ENCODE measurements at places on chromosomes 11 and 22.

- DNase-seq = no peak
These were observed 524 bp upstream of the SLC25A17 start for GRCh38 chr22:40819599-40820140.

GRCh38 chr22:39966470-39966869 is 6.3 kb downstream of the TMA7B start:
- DNase-seq = no peak

DNA sequence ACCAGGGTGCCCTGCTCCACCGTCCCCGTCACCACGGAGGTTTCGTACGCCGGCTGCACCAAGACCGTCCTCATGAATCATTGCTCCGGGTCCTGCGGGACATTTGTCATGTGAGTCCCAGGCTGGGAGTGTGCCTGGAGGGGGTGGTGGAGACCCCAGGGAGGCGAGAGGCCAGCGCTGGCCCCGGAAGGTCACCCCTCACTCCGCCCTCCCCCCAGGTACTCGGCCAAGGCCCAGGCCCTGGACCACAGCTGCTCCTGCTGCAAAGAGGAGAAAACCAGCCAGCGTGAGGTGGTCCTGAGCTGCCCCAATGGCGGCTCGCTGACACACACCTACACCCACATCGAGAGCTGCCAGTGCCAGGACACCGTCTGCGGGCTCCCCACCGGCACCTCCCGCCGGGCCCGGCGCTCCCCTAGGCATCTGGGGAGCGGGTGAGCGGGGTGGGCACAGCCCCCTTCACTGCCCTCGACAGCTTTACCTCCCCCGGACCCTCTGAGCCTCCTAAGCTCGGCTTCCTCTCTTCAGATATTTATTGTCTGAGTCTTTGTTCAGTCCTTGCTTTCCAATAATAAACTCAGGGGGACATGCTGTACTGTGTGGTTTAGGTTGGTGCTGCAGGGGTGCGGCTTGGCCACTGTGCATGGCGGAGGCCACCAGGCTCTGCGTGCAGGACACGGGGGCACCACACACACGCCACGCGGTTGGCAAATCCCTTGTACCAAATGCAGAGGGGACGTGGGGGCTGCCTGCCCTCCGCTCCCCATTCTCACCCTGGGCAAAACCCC is 35.4 kb downstream of the MUC2 start:
- no peak for DNase-seq

DNA sequence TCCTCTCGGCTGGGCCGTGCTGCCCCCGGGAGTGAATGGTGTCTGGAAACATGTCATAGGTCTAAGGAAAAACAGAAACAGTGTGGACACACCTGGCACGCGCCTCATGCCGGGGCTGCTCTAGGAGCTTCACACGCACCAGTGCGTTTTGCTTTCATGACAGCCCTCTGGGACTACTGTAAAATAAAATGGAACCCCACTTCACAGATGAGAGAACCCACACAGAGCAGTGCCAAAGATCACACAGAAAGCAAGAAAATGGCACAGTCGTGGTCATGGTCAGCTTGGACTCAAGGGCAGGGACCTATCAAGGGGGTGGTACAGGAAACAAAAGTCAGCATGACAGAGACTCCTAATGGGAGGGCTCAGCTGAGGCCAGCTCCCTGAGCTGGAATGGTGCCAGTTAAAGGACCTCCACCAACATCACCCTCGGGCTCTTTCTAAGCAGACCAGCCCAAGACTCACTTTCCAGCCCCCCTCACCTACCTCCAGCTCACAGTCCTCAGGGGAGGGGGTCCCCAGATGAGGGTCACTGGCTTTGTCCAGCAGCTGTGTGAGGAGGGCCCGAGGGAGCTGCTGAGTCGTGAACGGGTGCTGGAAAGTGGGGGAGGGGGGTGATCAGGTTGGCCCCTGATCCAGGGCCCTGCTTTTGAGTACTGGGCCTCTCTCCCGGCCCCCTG is 3.3 kb downstream of the MAP4K2 start:
- no peak for DNase-seq

DNA sequence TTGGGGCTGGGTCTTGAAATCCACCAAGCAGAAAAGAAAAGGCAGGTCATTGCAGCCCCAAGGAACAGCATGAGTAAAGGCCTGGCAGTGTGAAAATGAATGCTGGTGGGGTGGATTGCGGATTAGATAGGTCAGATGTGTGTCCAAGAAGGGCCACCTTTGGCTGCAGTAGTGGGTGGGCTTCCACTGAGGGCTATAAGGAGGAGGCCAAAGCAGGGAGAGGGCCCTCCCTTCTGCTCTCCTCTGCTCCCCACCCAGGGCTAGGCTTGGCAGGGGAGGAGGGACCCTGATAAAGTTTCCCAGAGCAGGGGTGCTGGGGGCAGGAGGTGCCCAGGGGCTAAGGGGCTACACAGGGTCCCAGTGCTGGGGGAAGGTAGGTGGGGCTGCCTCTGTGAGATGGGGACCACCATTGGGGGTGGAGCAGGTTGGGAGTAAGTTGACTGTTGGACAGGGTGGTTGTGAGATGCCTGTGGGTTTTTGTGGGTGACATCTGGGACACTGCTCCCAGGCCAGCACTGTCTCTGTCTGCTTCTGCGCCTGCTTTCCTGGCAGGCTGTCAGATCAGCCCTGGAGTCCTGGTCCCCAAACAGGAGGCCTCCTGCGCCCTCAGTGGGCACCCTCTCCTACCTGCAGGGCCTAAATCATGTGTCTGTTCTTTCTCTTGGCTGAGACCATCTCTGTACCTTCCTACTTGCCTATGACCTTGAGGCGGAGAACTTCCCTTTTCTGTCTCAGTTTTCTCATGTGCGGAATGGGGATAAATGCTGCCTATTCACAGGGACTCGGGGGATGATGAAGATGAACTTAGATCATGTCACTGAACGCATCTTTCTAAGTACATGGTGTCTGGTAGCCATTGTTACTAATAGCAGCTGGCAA is 1.9 kb downstream of the CAPN5 start:
- no peak for DNase-seq

DNA sequence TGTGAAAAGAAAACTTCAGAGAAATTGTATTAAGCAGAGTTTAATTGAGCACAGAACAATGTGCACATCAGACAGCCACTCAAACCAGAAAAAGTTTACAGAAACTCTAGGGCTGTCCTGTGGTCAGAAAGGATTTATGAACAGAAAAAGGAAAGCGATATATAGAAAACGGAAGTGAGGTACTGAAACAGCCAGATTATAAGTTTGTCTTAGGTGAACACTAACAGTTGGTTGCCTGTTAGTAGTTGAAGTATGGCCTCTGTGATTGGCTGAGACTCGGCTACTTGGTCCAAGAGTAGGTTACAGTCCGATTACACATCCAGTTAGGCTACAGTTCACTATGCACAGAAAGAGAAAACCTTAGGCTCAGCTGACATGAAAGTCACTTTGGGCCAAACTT is 1232.5 kb upstream of the RAG2 start:
- DNase-seq = no peak

GRCh38 chr11:75031771-75032549 is 43.2 kb downstream of the NEU3 start:
- DNase-seq = peak; percentile 53

DNA sequence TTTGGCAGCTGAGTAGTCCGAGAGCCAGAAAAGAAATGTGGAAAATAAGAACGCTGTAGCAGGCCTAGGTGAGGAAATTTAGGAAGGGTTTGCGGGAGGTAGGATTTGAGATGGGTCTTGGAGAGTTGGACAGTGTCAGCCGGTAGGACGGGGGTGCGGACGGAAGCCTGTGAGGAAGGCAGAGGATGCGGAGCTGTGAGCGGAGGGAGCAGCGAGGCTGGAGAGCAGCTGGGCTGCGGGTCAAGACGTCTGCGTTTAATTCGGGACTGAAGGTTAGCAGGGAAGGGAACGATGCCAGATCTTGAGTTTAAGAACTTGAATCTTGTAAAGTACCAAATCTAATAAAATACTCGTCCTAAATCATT is 669 bp upstream of the TIGD3 start:
- no peak for DNase-seq

- no peak for DNase-seq
These were observed 385.0 kb downstream of the INSC start for GRCh38 chr11:15499674-15500073.

DNA sequence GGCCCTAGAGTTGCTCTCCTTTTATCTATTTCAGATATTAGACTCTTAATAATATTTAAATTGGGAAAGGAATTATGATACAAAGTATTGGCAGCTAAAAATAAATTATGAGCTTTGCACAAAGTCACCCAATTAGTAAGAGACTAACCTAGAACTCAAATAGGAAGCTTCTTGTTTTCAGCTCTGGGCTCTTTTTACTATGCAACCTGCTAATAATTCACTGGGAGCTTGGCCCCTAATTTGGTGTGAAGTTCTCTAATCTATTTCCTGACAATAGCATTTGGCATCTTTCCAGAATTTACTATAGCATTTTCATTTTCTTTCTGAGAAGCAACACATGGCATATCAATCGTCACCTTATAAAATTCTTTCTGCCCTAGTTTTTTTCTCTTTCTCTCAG is 727.7 kb upstream of the ANO5 start:
- DNase-seq = no peak

GRCh38 chr11:45336136-45336535 is 50.0 kb upstream of the SYT13 start:
- DNase-seq = no peak

DNA sequence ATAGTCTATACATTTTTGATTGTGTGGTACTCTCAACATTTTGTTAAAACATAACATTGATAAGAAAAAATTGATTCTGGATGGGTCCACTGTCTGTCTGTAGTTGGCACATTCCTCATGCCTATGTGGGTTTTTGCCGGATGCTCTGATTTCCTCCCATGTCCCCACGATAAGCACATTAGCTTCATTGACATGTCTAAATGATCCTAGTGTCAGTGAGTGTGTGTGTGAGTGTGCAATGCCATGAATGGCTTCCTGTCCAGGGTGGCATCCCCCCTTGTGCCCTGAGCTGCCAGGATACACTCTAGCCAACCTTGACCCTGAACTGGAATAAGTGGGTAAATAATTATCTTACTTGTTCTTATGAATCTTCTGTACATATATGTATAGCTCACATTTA is 5.4 kb downstream of the SFI1 start:
- no peak for DNase-seq

- no peak for DNase-seq
These were observed 359.3 kb downstream of the TENM4 start for GRCh38 chr11:79081471-79082031.

GRCh38 chr11:15157181-15157580 is 42.5 kb downstream of the INSC start:
- no peak for DNase-seq

DNA sequence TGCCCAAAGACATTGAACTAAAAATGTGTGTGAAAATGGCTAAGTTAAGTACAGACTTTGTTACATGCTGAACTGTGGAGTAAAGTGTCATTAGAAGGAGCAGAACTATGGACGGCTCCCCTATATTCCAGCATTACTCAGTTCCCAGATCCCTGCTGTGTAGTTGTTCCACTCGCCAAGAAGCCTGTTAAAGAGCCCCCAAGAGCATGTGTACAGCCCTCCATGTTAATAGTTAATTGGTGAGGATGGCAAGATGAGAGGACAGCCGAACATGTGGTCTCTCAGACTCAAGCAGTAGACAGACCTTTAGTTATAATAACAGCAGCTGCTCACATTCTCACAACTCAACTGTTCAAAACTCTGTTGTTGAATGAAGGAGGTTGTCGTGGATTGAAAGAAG is 127.4 kb downstream of the ELP4 start:
- no peak for DNase-seq

DNA sequence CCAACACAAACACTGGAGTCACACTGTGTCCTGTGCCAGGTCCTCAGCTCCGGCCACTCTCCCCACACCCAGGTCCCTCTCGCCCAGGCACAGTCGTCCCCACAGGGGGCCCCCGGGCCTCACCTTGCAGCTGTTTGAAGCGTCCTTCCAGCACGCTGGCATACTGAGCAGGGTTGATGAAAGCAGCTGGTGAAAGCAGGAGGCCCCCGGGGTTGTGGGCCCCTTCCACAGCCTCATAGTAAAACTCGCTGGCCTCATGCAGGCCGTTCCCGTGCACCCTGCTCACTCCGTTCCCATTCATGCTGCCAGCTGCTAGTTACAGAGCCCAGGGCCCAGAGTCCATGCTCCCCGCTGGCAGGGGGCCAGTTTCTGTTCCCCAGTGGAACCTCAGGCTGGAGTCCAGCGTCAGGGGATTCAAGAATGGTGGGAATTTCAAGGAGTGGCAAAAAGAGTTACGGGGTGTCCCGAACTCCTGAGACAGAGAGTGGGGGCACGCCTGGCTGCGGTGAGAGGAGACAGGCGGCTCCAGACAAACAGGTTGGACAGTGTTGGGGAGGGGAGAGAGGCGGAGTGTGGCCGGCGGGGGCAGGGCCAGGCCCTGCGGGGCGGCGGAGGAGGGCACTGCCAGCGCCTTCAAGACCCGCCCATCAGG is 10.6 kb downstream of the SPTBN2 start:
- no peak for DNase-seq

DNA sequence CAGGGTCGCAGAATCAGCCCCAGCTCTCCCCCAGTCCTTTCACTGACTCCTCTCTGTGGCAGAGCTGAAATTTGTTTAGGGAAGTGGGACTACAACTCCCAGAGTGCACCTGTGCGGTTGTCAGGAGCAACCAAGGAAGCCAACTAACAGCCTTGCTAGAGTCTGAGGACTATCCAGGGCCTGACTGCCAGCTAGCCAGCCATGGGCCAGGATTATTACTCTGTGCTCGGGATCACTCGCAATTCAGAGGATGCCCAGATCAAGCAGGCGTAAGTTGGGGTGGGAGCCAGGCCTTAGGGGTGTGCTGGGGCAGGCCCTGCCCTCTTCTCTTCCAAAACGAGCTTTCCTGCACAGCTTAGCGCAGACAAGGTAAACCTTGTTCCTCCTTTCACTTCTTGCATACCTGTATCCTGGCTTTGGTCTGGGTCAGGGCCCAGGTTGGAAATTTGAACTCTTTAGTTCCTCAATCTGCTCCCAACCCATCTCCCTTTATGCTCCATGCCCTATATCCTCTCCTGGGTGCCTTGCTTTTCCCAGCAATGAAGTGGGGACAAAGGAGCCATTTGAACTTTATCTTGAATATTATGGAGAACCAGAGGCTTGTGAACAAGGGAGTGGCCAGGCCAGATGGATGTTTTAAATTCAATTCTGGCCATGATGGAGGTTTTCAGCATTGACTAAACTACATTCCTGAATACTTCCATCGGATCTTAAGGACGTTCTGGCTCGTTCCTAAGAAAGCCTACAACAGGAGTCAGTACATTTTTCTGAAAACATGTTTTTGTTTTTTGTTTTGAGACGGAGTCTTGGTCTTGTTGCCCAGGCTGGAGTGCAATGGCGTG is at the start of gene DNAJB13:
Gene DNAJB13 (plus strand): TSS at position 158 of the 842 bp plus-strand sequence. CDS start 44 bp downstream, at position 202.
- DNase-seq = peak; percentile 35

GRCh38 chr11:60785806-60786361 is 751 bp downstream of the MS4A10 start:
- DNase-seq = no peak

GRCh38 chr22:30158744-30159500 is 78.7 kb downstream of the HORMAD2 start:
- no peak for DNase-seq
